NCI-H187 treated with DMSO at 0.1 percent for 48 hours (cell line): ENCODE measurements at places on chromosomes 3 and 15.
A peak's percentile ranks its signal among the peaks of the same experiment; 100 is the strongest.

GRCh38 chr3:24096695-24097290 lies 151.7 kb downstream of the NR1D2 start:
- DNase-seq: no peak

DNA sequence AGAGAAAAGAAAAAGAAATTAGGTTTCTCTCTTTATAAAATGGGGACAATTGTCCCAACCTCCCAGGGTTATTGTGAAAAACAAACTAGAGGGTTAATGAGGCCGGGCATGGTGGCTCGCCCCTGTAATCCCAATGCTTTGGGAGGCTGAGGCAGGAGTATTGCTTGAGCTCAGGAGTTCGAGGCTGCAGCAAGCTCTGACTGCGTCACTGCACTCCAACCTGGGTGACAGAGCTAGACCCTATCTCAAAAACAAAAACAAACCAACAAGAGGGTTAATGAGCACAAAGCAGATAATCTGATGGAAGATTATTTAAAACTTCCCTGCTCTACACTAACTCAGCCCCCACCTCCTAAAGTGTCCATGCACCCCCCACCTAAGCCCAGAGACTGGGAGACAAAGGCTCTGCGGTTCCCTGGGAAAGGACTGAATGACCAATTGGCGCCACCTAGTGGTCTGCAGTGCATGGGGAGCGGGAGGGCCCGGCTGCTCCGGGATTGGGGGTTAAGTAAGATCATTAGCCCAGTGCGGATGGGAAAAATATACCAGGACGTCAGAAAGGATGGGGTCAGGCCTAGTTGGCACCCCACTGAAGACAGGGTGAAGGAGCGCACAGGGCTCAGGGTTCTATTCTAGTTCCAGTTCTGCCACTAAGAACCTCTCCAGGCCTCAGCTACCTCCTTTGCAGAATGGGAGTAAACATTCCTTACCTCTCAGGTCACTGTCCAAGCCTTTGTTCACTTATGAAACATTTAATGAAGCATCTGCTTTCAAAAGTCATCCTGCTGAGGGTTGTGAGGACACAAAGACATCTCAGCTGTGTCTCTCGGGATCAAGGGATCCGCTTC lies 15.6 kb downstream of the PIF1 start:
- DNase-seq: peak; percentile 17

DNA sequence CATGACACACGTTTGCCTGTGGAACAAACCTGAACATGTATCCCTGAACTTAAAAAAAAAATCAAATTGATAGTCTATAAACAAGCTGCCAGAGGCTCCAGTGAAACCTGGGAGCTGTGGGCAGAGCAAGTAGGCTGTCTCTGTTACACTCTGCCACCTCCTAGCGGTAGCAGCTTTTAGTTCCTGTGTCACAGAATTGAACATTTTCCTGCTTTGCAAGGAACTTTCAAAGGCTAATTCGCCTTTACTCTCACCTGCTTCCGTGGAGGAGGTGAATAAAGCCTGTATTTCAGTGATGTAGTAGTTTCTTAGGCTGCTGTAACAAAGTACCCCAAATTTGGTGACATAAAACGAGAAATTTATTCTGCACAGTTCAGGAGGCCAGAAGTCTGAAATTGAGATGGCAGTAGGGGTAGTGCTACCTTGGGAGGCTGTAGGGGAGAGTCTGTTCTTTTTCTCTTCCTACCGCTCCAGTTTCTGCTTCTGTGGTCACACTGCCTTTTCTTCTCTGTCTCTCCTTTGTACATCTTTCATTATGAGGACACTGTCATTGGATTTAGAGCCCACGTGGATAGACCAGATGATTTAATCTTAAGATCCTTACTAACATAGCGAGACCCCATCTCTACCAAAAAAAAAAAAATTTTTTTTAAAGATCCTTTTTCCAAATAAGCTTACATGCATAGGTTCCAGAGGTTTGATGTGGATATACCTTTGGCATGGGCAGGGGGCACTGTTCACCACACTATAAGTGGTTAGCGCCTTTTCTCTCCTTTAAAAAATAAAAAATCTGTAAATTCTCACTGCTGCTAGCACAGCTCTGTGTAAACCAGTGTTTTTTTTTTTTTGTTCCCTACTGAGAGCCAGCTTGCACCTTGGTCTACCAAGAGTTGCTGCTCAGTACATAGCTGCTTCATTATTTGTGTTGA lies 25.3 kb downstream of the FBXO22 start:
- DNase-seq: no peak

DNA sequence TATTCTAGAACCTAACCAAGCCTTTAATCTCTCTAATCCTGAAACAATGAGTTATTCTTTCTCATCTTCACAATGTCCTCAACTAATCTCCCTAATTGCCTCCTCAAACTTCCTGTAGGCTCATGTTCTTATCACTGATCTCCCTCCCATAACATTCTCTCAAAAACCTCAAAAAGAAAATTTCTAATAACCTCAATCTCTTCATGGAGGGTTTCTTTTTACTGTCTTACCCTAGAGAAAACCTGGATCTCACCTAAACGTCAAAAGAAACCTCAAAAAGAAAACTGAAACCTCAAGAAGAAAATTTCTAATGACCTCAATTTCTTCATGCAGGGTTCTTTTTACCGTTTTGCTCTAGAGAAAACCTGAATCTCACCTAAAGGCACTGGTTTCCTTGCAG lies 150.2 kb downstream of the GSK3B start:
- DNase-seq: no peak

GRCh38 chr15:78000091-78000926 lies 77.2 kb downstream of the TBC1D2B start:
- DNase-seq: peak; percentile 1

- no peak for DNase-seq
Observed at GRCh38 chr3:53820084-53820483, 26.1 kb downstream of the CHDH start.

GRCh38 chr15:31197497-31198414 lies 96.2 kb upstream of the TRPM1 start:
- no peak for DNase-seq

DNA sequence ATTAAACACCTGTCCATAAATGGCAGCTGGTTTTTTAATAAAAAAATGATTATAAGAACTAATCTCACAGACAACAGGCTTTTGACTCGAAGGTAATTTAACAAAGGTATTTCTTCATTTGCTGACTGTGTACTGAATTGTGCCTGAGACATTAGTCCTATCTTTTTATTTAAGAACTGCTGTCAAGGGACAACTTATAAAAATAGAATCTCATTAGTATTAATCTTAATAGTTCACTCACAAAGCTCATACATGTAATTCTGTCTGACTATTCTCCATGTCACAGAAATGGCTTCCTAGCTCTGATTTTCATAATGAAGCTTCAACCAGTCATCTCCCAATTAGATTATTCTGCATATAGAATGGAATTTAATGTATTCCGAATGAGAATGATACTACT lies 276.9 kb upstream of the PDZRN3 start:
- DNase-seq: no peak

- no peak for DNase-seq
Observed at GRCh38 chr3:196193133-196193735, 18.0 kb downstream of the ZDHHC19 start.

DNA sequence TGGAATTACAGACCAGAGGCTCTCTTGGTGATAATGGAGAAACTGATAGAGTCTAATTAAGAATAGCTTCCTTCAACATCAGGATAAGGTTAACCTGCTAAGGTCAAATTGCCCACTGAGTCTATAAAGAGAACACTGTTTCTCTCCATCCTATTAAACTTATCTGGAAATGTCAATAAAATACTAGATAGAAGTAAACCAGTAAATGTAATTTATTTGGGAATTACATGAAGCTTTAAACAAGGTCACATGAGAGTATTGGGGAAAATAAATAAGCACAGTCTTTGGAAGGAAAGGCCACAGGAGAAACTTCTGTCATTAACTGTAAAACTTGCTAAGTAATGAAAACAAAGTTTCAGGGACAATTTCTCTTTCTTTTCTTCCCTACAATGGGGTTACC lies 118.5 kb downstream of the DPH6 start:
- DNase-seq: no peak

- no peak for DNase-seq
Observed at GRCh38 chr15:99174567-99175395, 69.9 kb downstream of the SYNM start.

DNA sequence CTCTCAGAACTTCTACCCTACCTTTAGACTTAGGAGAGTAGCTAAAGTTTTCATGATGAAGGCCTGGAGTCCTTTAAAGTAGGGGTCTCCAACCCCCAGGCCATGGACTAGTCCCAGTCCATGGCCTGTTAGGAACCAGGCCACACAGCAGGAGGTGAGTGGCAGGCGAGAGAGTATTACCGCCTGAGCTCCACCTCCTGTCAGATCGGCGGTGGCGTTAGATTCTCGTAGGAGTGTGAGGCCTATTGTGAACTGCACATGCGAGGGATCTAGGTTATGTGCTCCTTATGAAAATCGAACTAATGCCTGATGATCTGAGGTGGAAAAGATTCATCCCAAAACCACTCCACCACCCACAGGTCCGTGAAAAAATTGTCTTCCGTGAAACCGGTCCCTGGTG lies 18.3 kb upstream of the CACNA2D3 start:
- no peak for DNase-seq

GRCh38 chr3:30764281-30764680 lies 130.2 kb downstream of the GADL1 start:
- DNase-seq: no peak

DNA sequence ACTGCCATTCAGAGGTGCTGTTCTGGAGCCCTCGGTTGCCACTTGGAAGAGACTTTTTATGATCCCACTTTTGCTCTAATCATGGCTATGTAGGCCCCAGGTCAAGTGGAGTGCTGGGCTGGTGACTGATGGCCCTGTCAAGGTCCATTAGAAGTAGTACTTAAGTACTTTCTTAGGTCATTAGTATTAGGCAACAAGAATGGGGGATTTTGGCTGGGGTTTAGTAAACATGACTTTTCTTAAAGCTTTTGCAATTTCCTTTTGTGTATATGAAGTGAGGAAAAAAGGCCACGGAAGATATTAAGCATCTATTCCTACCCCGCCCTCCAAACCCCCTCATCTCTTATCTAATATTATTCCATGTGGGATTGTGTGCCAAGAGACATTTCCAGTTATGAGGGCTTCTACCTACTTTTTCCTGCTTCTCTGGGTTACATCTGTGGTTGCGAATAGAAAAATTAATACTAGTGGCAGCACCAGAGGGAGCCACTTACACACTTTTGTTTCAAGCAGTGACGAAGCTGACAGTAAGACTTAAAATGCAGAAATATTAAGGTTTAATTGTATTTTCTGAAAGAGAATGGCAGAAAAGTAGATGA lies 13.9 kb downstream of the NLGN1 start:
- DNase-seq: no peak

DNA sequence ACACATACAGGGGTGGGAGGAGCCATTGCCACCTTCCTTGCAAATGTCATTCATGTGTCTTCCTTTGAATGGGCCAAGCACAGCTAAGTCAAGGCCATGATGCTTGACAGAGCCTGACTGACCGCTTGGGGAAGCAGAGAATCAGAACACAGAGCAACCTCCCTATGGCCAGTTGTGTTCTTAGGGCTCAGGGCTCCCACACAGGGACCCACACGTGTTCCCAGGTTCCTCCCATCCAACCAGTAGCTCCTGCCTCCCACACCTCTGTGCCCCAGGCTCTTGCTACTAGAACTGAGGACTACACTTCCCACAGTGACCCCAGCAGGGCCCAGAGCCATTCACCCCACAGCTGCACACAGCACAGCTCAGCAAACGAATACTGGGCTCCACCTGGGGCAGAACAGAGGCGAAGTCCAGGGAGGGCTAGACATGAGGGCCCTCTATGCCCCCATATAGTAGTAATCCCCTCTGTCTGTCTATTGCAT lies 42.9 kb downstream of the KLF15 start:
- DNase-seq: no peak

DNA sequence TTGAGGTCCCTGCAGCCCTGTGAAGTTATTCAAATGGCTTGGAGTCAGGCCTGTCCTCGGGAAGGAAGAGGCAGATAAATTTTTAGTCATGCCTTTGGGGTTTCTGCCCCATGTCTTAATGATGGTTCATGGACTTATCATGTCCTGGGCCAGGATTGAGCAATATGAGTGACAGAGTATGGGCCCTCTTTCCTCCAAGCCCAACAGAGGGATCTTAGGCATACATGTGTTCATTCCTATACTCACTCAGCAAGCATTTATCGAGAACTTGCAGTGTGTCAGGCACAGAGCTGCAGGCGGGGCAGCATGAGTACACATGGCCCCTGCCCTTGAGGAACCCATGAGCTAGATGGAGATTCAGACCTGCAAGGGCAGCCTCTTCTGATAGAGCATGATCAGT lies 6.2 kb downstream of the ESYT3 start:
- no peak for DNase-seq

DNA sequence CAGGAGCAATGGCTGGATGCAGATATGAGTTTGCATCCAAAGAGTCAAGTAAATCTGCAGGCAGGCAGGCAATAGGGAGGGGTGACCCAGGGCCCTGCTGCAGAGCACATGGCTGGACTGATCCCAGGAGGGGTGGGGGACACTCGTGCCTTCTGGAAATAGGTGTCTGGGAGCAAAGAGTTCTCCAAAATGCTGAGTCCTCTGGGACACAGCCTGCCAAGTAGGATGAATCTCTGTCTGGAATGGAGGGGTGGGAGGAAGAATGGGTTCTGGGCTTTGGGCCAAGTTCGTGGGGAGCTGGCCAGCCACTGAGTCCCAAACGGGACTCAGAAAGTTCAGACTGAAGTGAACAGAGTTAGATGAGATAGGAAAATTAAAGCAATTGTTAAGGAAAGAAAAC lies 214.5 kb downstream of the MTHFS start:
- DNase-seq: no peak

DNA sequence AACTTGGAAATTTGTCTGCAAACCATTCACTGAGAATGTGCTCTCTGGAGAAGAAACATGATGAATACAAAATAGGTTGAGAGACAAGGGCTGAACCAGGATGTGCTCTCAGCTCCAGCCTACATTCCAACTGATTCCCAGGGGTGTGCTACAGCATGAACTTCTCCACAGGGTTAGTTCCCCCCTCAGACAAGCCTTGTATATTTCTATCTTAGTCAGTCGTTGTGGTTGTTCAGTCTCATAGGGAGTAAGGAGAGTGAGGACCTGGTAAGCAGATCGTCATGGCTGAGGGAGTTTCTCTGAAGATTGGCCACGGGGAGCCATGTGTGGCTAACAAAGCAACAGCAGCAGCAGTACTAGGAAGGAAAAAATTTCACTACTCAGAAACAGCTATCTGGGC lies 919.7 kb upstream of the CADM2 start:
- no peak for DNase-seq

DNA sequence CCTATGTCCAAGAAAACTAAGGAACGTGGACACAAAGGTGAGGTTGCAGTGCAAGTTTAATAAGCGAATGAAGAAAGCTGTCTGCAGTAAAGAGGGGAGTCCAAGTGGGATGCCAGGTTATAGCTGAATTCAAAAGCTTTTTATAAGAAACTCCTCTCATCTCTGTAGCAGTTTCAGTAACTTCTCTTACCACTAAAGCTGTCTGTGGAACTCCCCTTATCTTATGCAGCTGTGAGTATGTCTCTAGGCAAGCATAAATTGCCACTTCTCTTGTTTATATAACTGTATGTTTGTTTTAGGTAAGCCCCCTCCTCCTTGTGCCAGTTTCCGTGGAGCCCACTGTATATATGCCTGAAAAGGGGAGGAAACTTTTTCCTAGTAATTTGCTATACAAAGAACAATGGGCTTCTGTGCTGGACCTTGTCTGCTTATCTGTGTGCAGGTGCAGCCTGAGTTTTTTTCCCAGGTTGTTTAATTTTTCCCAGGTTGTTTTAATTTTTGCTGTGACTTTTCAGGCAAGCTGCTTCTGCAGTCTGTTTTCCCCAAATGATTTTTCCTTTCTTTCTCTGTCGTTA lies 875.1 kb upstream of the EPHA6 start:
- DNase-seq: no peak
